ENCODE measurements at places on chromosomes 3 and 15.
A peak's percentile ranks its signal among the peaks of the same experiment; 100 is the strongest.

GRCh38 chr3:42085641-42086376 lies 5.3 kb upstream of the TRAK1 start:
- no peak for DNase-seq

- no peak for DNase-seq
Observed at GRCh38 chr15:34039790-34040113, 748 bp upstream of the AVEN start.

GRCh38 chr15:78110096-78110495 lies 17.7 kb downstream of the SH2D7 start:
- no peak for DNase-seq

- DNase-seq: peak; percentile 76
Observed at GRCh38 chr3:46705022-46705530, 3.9 kb downstream of the TMIE start.

- DNase-seq: no peak
Observed at GRCh38 chr3:127545216-127545615, 45.3 kb downstream of the TPRA1 start.

GRCh38 chr3:110946810-110947209 lies 124.8 kb upstream of the NECTIN3 start:
- DNase-seq: no peak

- no peak for DNase-seq
Observed at GRCh38 chr3:66107855-66108254, 69.1 kb upstream of the MAGI1 start.

DNA sequence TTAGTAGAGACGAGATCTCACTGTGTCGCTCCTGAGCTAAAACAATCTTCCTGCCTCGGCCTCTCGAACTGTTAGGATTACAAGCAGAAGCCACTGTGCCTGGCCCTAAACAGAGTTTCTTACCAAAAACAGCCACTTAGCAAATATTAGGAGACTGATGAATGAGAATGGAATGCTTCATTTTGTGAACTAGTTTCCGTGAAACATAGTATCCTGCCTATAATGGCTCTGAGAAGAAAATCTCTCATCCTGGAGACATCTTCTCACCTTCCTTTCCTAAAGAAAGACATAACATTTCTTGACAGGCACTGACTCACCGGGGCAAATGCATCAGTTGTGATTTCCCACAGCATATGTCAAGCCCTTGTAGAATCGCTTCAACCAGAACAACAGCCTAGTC lies 44.9 kb downstream of the GJD2 start:
- no peak for DNase-seq

DNA sequence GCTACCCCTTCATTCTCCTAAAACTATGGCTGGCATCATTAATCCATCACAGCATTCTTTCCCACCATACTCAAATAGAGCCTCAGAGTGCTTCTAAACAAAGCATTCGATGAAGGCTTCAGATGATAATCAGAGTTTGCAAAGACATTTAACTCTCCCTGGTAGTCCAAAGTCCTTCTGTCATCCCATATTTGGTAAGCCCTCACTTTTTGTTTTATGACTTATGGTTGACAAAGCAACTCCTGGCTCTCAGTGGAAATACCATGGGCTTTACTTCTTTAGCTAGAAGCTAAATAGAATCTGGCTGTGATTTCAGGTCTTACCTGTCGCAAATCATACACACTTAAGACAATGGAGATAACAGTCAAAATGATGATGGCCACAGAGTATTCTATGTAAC lies 27.8 kb downstream of the ATP13A5 start:
- DNase-seq: no peak

- DNase-seq: no peak
Observed at GRCh38 chr15:85457392-85457968, 77.1 kb downstream of the AKAP13 start.

GRCh38 chr3:133230195-133230594 lies 169.7 kb upstream of the BFSP2 start:
- DNase-seq: no peak

GRCh38 chr3:189766416-189766815 lies 135.2 kb downstream of the TP63 start:
- DNase-seq: no peak

GRCh38 chr3:190581041-190581541 lies 67.2 kb downstream of the IL1RAP start:
- DNase-seq: peak; percentile 80

- DNase-seq: no peak
Observed at GRCh38 chr3:184872200-184872599, 60.2 kb downstream of the VPS8 start.

- DNase-seq: no peak
Observed at GRCh38 chr3:56940976-56941375, 119.5 kb upstream of the SPATA12 start.

GRCh38 chr3:37990527-37990926 lies at the start of gene VILL:
TSS of gene VILL (plus strand) at chr3:37990786. CDS start at chr3:37993673, 2,887 bp downstream.
- no peak for DNase-seq

DNA sequence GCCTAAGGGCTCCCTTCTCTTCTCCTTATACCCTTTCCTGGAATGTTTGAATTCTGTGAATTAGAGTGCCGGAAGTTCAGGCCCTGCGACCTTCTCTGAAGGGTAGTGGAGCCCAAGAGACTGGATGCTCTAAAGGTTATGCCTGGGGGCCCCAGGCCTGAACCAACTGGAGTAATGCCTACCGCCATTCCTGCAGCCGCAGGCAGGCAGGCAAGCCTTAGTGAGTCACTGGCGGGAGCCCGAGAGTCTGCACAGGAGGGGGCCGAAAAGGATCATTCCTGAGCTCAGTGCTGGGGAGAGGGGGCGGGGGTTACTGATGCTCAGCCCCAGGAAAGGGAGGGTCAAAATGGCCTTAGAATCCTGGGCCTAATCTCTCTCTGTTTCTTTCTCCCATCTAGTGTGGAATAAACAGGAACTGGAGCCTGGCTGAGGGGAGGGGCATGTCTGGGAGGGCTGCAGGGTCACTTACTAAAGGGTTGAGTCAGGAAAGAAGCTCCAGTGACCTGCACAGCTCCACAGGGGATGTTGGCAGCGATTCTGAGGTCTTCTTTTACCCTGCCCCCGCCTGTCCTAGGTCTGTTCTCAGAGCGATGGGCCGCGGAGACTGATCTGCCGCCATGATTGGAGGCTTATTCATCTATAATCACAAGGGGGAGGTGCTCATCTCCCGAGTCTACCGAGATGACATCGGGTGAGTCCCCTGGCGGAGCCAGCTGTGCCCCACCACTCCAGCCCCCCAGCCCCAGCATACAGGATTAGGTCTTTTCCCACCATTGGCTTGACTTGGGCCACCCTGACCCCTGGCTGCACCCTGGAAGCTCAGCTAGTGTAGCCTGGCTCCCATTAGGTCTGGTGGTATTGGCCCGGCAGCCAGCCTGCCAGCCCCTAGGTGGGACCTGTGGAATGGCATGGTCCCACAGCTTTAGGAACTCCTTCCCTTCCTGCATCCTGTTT lies 2.0 kb downstream of the AP2M1 start:
- DNase-seq: no peak

DNA sequence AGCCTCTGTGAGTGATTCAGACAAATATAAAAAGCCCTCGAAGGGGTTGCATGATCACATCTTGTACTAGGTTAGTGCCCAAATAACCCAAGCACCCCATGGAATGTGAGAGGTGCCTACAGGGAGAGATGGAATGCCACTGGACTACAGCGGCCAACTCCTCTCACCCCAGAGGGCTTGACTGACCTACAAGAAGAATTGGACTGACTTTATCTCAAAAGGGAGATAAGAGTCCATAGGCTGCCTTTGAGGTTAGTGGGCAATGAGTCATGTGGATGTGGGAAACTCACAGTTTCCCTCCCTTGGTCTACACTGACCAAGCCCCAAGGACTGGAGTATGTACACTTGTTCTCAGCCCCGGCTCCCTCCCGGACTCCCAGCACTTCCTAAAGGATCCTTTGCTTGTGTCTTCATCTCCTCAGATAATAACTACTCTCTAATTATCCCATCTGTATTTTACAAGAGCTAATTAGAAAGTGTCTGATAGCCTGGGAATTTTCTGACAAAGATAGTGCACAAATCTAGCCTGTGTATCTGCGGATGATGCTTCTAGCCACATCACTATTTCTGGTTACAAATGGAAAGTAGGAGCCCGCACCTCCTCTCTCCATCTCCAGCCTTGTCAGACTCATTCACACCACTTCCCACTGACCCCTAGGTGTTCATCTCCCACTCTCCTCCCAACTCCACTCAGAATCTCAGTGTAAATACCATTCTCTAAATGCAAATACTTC lies 547.8 kb upstream of the TBL1XR1 start:
- no peak for DNase-seq

DNA sequence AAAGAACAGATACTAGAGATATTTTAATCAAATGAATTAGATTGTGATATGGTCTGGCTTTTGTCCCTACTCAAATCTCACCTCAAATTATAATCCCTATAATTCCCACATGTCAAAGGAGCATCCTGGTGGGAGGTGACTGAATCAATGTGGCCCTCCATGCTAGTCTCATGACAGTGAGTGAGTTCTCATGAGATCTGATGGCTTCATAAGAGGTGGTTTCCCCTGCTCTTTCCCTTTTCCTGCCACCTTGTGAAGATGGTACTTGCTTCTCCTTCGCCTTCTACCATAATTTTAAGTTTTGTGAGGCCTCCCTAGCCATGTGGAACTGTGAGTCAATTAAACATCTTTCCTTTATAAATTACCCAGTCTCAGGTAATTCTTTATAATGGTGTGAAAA lies 82.8 kb downstream of the FAIM start:
- DNase-seq: no peak

GRCh38 chr3:30268288-30268687 lies 338.1 kb upstream of the TGFBR2 start:
- DNase-seq: no peak

DNA sequence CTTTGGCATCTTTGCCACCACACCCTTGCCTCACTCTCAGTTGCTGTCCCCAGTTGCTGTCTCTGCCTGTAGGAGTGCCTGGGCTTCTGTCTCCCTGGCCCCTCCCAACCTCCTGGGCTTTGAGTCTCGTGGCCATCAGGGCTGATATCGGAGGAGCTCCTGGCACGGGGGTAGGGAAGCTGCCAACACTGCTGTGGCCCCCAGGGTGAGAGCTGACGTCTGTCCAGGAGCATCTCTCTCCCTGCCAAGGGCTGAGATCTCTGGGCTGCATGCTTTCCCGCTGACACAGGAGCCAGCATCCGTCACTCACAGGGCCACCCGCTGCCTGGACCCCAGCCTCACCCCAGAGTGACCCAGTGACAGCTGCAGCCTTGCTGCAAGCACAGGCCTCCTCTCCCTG lies 47.4 kb downstream of the EXOG start:
- DNase-seq: no peak

DNA sequence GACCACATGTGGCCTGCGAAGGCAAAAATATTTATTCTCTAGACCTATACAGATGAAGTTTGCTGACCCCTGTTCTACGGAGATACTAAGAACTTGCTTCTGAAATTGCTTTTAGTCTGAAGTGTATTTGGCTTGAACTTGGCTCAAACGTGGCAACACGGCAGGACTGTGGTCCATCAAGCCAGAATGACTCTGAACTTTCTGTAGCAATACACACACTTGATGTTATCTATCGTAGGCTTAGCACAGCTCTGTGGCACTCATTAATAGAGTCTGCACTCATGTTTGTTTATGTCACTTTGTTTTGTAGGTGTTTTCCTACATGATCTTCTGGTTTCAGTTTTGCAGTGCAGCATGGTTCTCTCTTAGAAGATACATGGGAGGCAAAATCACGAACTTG lies 298.1 kb downstream of the ADAMTS17 start:
- DNase-seq: no peak

GRCh38 chr3:38165722-38166387 lies 518 bp downstream of the OXSR1 start:
- DNase-seq: peak; percentile 36

- no peak for DNase-seq
Observed at GRCh38 chr15:45588219-45588875, 1.2 kb downstream of the BLOC1S6 start.

- DNase-seq: no peak
Observed at GRCh38 chr15:67826717-67827561, 1.6 kb downstream of the SKOR1 start.

DNA sequence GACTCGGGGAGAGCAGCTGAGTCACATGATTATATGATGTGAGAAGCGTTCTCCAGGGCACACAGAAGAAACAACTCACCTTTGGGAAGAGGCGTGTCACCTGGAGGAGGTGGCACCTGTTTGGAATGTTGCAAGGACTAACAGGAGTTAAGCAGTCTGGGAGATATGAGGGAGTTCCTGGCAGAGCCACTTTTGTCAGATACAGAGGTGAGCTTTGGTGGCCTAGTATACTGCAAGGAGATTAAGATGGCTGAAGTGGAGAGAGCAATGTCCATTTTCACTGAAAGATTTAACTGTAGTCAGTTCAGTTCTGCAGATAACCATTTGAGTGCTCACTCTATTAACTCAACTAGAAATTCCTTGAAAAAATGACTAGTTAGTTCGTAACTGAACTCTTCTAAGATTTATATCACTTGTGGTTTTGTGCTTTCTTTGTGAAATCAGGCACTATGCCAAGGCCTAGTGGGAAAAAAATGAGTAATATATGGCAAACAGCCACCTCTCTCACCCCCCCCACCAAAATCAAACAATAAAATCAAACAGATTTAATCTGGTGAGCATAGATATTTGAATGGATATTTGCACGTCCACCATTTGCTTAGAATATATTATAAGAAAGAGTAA lies 61.3 kb downstream of the CRYBG3 start:
- DNase-seq: no peak

- no peak for DNase-seq
Observed at GRCh38 chr15:35932531-35932930, 386.6 kb upstream of the DPH6 start.

DNA sequence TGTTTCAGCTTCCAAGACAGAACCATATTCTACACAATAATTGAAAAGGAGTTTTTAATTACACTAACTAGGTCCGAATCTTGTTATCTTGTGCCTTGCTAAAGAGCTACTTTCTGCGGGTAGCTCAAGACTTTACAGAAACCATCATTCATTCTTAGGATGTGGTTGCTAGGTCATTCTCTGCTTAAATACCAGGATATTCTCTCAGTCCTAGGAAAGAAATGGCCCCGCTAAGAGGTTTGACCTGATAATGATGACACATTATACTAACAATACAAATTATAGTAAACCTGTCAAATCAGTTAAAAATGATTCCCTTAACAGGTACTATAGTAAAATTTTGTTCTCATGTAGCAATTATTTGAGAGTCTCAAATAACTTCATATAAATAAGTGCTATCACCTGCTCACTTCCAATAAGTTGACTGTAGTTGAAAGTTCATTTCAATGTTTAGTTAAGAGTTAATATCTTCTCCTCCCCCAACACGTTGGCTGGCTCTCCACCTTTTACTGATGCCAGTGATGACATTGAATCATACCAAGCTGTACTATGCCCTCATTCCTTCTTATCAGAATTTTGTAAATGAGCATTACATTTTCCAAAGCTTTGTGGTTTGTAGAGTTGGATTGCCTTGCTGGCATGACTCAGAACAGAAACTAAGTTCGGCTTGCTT lies 3.6 kb upstream of the C3orf85 start:
- DNase-seq: no peak

DNA sequence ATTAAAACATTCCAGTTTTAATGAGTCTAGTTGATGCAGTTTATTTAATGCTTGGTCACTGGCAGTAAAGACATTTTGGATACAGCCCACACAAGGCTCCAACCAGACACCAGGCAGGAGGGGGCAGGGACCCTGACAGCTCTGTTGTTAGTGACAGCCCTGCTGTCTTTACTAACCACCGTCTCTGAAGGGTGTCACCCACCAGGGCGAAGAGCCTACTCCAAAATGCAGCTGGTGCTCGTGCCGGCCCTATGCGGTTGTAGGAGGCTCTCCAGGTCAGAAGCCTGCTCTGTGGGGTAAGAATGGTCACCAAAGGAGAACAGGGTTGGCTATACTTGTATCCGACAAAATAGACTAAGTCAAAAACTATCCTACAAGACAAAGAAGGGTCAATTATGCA lies 132.2 kb downstream of the ATP10A start:
- no peak for DNase-seq
